ENCODE measurements at places on chromosomes 5 and 9.

DNA sequence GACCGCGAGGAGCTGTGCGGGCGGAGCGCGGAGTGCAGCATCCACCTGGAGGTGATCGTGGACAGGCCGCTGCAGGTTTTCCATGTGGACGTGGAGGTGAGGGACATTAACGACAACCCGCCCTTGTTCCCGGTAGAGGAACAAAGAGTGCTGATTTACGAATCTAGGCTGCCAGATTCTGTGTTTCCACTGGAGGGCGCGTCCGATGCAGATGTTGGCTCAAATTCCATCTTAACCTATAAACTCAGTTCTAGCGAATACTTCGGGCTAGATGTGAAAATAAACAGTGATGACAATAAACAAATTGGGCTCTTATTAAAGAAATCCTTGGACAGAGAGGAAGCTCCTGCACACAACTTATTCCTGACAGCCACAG lies 590 bp downstream of the PCDHA6 start:
- DNase-seq, result no peak

- no peak for DNase-seq
Observed at GRCh38 chr9:13064676-13065075, 214.8 kb downstream of the MPDZ start.

- DNase-seq, result no peak
Observed at GRCh38 chr9:6996061-6996854, 238.5 kb downstream of the KDM4C start.

DNA sequence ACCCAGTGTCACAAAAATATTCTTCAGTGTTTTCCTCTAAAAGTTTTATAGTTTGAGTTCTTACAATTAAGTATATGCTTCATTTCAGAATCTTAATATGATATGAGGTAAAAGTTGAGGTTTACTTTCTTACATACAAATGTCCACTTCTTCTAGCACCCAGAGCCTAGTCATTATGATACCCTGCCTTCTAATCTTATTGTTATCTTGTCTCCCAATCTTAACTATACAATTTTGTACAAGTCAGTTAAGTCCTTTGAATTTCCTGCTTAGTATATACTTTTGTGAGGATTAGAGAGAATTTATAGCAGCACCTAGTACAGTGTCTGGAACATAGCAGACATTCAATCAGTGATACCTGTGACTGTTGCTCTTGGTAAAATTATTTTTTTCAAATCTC lies 29.3 kb downstream of the RAD50 start:
- DNase-seq, result no peak

DNA sequence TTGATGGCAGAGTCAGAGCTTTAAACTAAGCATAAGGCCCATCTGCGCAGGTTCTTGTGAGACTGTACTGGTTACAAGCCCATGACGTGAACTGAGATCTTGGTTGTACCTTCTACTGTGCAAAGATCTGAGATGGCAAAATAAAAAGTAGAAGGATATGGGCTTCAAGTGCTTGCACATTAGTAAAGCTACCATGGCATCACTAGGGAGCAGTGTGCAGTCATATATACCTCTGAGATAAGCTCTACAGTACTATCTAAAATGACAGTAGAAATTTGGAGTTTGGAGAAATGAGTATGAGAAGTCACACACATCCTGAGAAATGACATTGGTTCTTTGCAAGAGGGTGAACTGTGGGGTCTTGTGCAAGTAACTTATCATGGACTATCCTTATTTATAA lies 408.2 kb upstream of the PRR16 start:
- DNase-seq, result no peak

GRCh38 chr5:55816342-55816741 lies 34.8 kb upstream of the IL31RA start:
- no peak for DNase-seq

GRCh38 chr5:62273687-62274086 lies 32.3 kb upstream of the KIF2A start:
- no peak for DNase-seq

- no peak for DNase-seq
Observed at GRCh38 chr9:29144476-29144875, 1571.2 kb upstream of the C9orf72 start.

- no peak for DNase-seq
Observed at GRCh38 chr5:68834491-68834981, 259.3 kb upstream of the SLC30A5 start.
